ENCODE measurements at places on chromosomes 2 and 18. TPM values are rescaled to one million over a fixed set of nuclear protein-coding genes. Genes with fewer than 3 reads are reported as not detected.
A peak's percentile ranks its signal among the peaks of the same experiment; 100 is the strongest.

GRCh38 chr2:49973917-49974368 is 819.6 kb upstream of the FSHR start:
- no peaks in the 10 kb centered on the region for H3K27me3 ChIP-seq
- peak overlapping the region; percentile 46 for H3K27ac ChIP-seq
- peak; percentile 58 for DNase-seq
- H3K36me3 ChIP-seq = no peaks in the 10 kb centered on the region

DNA sequence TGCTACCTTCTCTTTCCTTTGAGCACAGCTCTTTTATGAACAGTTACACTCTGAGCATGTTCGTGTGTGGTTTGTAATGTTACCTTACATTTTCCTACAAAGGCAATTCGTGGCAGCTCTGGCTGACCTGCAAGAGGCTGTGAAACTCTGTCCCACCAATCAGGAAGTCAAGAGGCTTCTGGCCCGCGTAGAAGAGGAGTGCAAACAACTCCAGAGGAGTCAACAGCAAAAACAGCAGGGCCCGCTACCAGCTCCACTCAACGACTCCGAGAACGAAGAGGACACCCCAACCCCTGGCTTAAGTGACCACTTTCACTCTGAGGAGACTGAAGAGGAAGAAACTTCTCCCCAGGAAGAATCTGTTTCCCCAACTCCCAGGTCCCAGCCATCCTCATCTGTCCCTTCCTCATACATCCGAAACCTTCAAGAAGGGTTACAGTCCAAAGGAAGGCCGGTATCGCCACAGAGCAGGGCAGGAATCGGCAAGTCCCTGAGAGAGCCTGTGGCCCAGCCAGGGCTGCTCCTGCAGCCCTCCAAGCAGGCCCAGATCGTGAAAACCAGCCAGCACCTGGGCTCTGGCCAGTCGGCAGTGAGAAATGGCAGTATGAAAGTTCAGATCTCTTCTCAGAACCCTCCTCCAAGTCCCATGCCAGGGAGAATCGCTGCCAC is 56.9 kb downstream of the WDSUB1 start:
- H3K27ac ChIP-seq = no peak overlapping the region
- no peaks in the 10 kb centered on the region for H3K27me3 ChIP-seq
- no peak for DNase-seq
- no peak overlapping the region for H3K4me3 ChIP-seq
- peaks cover 43% of the 10 kb centered on the region for H3K4me1 ChIP-seq

- no peak overlapping the region for H3K4me3 ChIP-seq
- H3K27ac ChIP-seq = no peak overlapping the region
- DNase-seq = no peak
- no peaks in the 10 kb centered on the region for H3K27me3 ChIP-seq
These were observed 60.4 kb downstream of the BIN1 start for GRCh38 chr2:127046579-127046978.

- H3K36me3 ChIP-seq = no peaks in the 10 kb centered on the region
- H3K4me1 ChIP-seq = peaks cover 39% of the 10 kb centered on the region
- peak overlapping the region; percentile 72 for H3K27ac ChIP-seq
- peak overlapping the region; percentile 71 for H3K4me3 ChIP-seq
- peaks cover 27% of the 10 kb centered on the region for H3K27me3 ChIP-seq
- peak; percentile 60 for DNase-seq
These were observed 1.7 kb upstream of the LDLRAD4 start for GRCh38 chr18:13216711-13217465.

GRCh38 chr2:210792000-210792399 is 235.6 kb downstream of the CPS1 start:
- H3K27ac ChIP-seq = no peak overlapping the region
- no peaks in the 10 kb centered on the region for H3K27me3 ChIP-seq
- no peak overlapping the region for H3K4me3 ChIP-seq
- DNase-seq = no peak

Gene GRHL1
- total RNA-seq = 0.55 TPM

DNA sequence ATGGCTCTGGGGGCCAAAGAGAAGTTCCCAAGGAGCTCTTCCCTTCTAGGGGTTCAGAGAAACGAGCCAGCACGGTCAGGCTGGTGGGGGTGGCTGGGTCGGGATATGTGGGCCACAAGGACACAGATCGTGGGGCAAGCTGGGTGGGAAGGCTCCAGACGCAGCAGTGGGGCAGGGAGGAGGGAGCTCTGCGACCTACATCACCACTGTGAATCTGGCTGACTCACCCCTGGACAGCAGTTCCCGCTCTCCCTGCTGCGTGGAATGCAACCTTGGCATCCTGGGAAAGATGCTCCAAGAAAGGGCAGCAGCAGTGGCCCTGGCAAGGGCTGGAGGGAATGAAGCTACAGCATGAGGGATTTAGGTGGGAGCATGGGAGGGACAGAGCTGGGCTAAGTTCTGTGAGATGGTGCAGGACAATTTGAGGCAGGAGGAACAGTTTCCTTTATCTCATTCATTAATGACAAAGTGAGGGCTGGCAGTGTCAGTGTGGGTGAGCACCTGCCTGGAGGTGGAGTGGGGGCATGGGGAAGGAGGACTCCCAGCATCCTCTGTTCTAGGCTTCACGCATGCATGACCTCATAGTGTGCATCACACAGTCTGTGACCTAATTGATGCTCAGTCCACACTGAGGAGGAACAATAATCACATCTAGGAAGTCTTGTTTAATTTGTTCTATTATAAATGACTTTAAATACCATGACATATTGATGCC is 25.0 kb downstream of the CELF4 start:
- peaks cover 4% of the 10 kb centered on the region for H3K27me3 ChIP-seq
- no peaks in the 10 kb centered on the region for H3K4me1 ChIP-seq
- H3K36me3 ChIP-seq = no peaks in the 10 kb centered on the region
- no peak overlapping the region for H3K27ac ChIP-seq

DNA sequence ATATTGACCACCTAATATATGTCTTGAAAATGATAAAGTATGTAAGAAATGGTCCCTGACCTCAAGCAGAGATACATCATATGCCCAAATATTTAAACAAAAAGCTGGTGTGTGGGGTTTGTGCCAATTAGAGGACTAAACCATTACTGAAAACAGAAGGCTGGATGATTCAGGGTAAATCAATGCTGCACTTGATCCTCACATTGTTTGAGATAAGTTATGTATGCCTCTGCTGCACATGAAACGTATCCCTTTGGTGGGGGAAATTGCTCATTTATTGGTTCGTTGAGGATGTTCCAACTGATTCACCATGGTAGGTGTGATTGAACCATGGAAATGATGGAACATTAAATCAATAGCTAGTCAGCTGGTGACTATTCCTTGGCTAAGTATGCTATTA is 24.7 kb upstream of the DARS1 start:
- peaks cover 58% of the 10 kb centered on the region for H3K4me1 ChIP-seq
- H3K27me3 ChIP-seq = no peaks in the 10 kb centered on the region
- no peak overlapping the region for H3K27ac ChIP-seq
- no peak for DNase-seq

GRCh38 chr2:108228537-108228936 is 11.2 kb upstream of the SULT1C3 start:
- H3K27me3 ChIP-seq = peaks cover 3% of the 10 kb centered on the region
- H3K27ac ChIP-seq = no peak overlapping the region
- no peaks in the 10 kb centered on the region for H3K4me1 ChIP-seq
- H3K36me3 ChIP-seq = no peaks in the 10 kb centered on the region
- no peak for DNase-seq
- no peak overlapping the region for H3K4me3 ChIP-seq

Gene SERPINB12
- not detected for total RNA-seq

Gene HRH4
- total RNA-seq = not detected

DNA sequence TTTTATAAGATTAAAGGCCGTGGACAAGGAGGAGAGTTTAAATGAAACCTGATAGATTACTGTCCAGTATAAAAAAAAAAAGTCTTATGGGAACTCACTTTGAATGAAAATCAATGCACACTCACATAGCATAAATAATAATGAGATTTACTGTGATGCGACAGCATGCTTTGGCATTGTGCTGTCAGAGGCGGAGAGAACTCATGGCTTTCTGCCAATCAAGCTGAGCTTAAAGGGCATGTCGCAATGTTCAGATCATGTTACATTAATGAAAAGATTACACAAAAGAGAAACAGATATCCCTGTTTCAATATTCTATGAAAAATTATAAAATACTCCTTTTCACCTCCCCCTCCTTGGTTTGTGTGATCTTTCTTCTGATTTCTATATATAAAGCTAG is 310.8 kb downstream of the ERBB4 start:
- no peak for DNase-seq
- no peak overlapping the region for H3K4me3 ChIP-seq
- H3K27me3 ChIP-seq = no peaks in the 10 kb centered on the region
- no peaks in the 10 kb centered on the region for H3K36me3 ChIP-seq
- H3K27ac ChIP-seq = no peak overlapping the region

Gene CYRIA
- 0.78 TPM for total RNA-seq

Gene SOX11
- total RNA-seq = not detected

- H3K27ac ChIP-seq = peak overlapping the region; percentile 75
- no peaks in the 10 kb centered on the region for H3K27me3 ChIP-seq
- peak; percentile 43 for DNase-seq
These were observed 37.6 kb downstream of the RMC1 start for GRCh38 chr18:23540867-23541266.

Gene ATG9A
- total RNA-seq = 53.8 TPM

DNA sequence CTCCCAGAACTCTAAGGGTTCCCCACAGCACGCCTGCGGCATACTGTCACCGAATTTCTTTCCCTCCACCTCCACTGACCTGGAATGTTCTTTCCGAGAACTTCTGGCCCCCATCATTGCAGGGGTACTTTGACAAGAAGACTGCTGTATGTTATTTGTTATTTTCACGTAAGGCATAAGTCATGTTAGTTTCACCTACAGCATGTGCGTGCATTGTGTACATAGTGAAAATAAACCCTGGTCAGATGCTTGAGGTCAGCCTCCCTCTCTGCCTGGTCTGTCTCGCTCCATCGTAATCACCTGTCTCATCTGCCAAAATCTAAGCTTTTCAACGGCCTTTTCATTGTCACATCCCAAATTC is 4.1 kb downstream of the ABCG8 start:
- H3K4me1 ChIP-seq = no peaks in the 10 kb centered on the region
- no peaks in the 10 kb centered on the region for H3K36me3 ChIP-seq
- no peak overlapping the region for H3K27ac ChIP-seq
- no peak for DNase-seq

Gene DSC3
- not detected for total RNA-seq

Gene DUSP2
- total RNA-seq = 21.2 TPM

Gene KCNF1
- total RNA-seq = not detected

DNA sequence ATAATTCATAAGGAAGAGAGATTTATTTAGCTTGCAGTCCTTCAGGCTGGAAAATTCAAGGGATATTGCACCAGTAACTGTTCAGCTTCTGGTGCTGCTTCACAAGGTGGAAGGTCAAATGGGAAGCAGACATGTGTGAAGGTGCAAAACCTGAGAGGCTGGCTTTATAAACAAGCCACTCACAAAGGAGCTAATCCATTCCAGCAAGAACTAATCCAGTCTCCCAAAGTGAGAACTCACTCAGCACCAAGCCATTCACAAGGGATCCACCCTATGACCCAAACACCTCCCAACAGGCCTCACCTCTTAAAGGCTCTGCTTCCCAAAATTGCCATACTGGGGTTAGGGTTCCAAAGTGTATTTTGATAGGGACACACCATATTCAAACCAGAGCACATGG is 1018.4 kb upstream of the ACVR2A start:
- no peak overlapping the region for H3K4me3 ChIP-seq
- H3K27ac ChIP-seq = no peak overlapping the region
- no peaks in the 10 kb centered on the region for H3K36me3 ChIP-seq
- no peaks in the 10 kb centered on the region for H3K27me3 ChIP-seq
- no peaks in the 10 kb centered on the region for H3K4me1 ChIP-seq

GRCh38 chr2:127566576-127566975 is 31.1 kb downstream of the MYO7B start:
- peaks cover 23% of the 10 kb centered on the region for H3K4me1 ChIP-seq
- no peak overlapping the region for H3K4me3 ChIP-seq
- DNase-seq = no peak
- H3K36me3 ChIP-seq = peaks cover 5% of the 10 kb centered on the region

GRCh38 chr2:8116661-8117060 is 565.2 kb upstream of the ID2 start:
- no peak overlapping the region for H3K27ac ChIP-seq
- peaks cover 11% of the 10 kb centered on the region for H3K27me3 ChIP-seq
- no peak overlapping the region for H3K4me3 ChIP-seq
- peaks cover 9% of the 10 kb centered on the region for H3K4me1 ChIP-seq
- H3K36me3 ChIP-seq = peaks cover 3% of the 10 kb centered on the region
- DNase-seq = no peak

GRCh38 chr2:14517731-14518130 is 114.8 kb upstream of the LRATD1 start:
- H3K36me3 ChIP-seq = no peaks in the 10 kb centered on the region
- no peak overlapping the region for H3K27ac ChIP-seq
- H3K27me3 ChIP-seq = no peaks in the 10 kb centered on the region
- no peaks in the 10 kb centered on the region for H3K4me1 ChIP-seq
- no peak for DNase-seq

Gene MATN3
- not detected for total RNA-seq

- DNase-seq = peak; percentile 80
- peaks cover 24% of the 10 kb centered on the region for H3K27me3 ChIP-seq
- H3K27ac ChIP-seq = peak overlapping the region; percentile 11
- peaks cover 3% of the 10 kb centered on the region for H3K36me3 ChIP-seq
- peak overlapping the region; percentile 5 for H3K4me3 ChIP-seq
These were observed 87.7 kb downstream of the SH3YL1 start for GRCh38 chr2:175880-176820.

GRCh38 chr18:59114160-59114559 is 25.5 kb upstream of the SEC11C start:
- no peak for DNase-seq
- no peak overlapping the region for H3K27ac ChIP-seq

DNA sequence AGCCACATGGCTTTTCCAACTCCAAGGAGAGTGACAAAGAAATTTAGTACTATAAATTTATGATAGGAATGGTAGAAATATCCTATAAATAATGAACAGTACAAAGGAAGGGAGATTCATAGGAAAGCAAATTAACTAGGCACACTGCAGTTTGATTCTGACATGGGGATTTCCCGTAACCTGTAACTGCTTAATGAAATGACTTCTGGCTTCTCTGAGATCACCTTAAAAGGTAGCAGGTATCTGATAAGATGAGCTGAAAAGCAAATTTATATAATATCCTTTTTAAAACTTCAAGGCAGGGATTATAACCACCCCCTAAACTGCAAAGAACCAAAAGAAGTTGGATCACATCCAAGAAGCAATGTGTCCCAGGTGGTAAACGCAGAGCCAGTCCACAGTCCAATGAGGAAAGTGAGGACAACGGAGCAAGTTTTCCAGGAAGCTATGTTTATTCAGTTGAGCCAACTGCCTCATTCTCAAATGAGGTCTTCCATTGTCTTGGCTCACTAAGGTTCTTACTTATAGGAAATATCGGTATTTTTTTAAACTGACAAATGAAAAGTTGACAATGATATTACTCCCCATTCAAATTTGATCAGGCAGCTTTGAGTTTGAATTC is 43.0 kb downstream of the WIPF1 start:
- no peak for DNase-seq
- H3K4me1 ChIP-seq = peaks cover 35% of the 10 kb centered on the region
- H3K4me3 ChIP-seq = no peak overlapping the region
- H3K27ac ChIP-seq = peak overlapping the region; percentile 86
- no peaks in the 10 kb centered on the region for H3K27me3 ChIP-seq

Measured in activated CD8-positive, alpha-beta T cell treated with anti-CD3 and anti-CD28 coated beads, Interleukin-2, amount 10 ng/mL, durations not matched to agents 7 days and 5 days (primary cell).